ENCODE measurements at places on chromosomes 2 and 18.

DNA sequence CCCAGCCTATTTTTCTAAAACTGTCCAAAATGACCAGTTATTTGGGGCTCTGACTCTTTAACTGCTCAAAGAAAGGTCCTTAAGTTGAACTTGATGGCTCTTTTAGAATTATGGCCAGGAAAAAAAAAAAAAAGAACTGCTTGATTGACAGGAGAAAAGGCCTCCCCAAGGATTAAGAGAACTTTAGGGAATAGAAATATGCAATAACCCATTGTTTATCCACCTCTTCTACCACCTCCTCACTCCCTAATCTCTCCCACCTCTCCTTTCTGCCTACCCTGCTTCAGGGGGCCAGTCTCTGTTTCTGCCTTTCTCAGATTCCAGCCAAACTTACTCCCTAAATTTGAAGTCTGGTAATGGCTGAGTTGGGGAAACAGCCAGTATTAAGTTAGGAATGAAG, 5.7 kb upstream of the STRN start:
- no peak for DNase-seq

DNA sequence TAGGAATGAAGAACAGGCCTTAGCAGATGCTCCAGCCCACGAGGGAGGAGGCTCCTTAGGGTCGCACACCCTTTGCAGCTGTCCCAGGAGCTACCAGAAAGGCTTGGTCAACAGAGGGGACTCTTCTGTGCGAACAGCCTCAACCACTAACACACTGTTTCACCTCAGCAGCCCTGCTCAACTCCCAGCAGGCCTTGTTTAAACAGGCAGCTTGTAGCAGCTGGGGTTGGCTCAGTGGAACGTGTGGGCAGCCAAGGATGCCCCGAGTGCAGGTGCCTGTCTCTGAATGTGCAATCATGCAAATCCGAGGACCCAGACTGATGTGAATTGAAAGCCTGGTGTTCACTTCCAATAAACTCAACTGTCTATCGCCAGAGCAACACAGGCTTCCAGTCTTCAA, 88.7 kb upstream of the CXCR4 start:
- no peak for DNase-seq

GRCh38 chr2:231965102-231965501, 3.6 kb downstream of the DIS3L2 start:
- no peak for DNase-seq

DNA sequence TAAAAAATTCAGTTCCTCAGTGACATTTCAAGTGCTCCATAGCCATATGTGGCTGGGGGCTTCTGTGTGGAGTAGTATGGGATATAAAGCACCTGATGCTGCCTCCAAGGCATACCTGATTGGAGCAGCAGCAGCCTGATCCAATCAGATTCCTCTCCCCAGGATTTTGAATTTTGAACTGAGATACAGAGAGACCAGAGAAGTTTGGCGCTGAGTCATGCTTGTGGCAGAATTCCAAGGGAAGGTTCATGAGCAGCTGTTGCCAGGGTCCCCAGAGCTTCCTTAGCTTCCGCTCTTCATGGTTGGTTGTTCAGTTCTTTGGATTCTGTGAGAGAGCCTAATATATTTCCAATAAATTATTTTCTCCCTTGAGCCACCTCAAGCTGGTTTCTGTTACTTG, 29.0 kb upstream of the CFAP36 start:
- no peak for DNase-seq

- no peak for DNase-seq
Observed at GRCh38 chr18:38884050-38884449, 1318.5 kb upstream of the CELF4 start.

DNA sequence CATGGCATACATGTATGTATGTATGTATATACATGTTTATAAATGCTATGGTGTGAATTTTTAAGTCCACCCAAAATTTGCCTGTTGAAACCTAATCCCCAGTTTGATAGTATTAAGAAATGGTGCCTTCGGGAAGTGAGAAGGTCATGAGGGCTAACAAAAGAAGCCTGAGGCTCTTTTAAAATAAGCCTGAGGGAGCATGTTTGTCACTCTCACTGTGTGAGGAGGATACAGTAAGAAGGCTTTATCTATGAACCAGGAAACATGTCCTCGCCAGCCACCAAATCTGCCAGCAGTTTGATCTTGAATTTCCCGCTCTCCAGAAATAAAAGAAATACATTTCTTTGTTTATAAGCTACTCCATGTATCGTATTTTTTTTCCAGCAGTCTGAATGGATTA, 163.0 kb upstream of the LINC00305 start:
- no peak for DNase-seq

GRCh38 chr2:177207101-177207500, 5.5 kb upstream of the HNRNPA3 start:
- DNase-seq, result no peak

- DNase-seq, result no peak
Observed at GRCh38 chr2:66665124-66665984, 230.4 kb downstream of the MEIS1 start.

All from stimulated activated CD4-positive, alpha-beta T cell treated with anti-CD3 and anti-CD28 coated beads, Interleukin-1b, Interleukin-23, amount 100 ng/mL, for 24 hours (primary cell).